Left ventricle myocardium inferior (tissue), 1 donor: ENCODE measurements at places on chromosomes 12 and 14.

DNA sequence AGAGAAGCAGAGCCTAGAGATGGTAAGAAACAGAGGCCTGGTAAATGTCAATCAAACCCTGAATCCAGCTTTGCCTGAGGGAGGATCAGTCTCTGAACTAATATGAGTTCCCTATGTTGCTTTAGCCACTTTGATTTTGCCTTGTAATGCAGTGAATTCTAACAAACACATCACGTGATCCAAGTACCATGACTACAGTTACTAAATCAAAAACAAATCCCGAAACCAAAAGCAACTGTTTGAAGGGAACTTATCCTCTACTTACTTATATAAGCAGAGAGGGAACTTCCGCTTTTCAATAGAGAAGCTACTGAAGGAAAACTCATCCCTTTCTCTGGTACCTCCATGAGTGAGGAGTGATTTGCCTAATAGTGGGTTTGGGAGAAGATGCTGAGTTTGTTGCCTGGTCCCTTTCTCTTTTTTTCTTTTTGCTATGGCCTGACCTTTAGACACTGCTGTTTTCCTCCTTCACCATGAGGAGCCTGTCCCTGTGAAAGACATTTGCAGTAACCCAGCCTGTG lies 7.7 kb upstream of the PPTC7 start:
- no peak for DNase-seq
- peaks cover 18% of the 10 kb centered on the region for H3K4me1 ChIP-seq
- no peak overlapping the region for H3K4me3 ChIP-seq
- no peaks in the 10 kb centered on the region for H3K36me3 ChIP-seq
- H3K27me3 ChIP-seq, result no peaks in the 10 kb centered on the region

DNA sequence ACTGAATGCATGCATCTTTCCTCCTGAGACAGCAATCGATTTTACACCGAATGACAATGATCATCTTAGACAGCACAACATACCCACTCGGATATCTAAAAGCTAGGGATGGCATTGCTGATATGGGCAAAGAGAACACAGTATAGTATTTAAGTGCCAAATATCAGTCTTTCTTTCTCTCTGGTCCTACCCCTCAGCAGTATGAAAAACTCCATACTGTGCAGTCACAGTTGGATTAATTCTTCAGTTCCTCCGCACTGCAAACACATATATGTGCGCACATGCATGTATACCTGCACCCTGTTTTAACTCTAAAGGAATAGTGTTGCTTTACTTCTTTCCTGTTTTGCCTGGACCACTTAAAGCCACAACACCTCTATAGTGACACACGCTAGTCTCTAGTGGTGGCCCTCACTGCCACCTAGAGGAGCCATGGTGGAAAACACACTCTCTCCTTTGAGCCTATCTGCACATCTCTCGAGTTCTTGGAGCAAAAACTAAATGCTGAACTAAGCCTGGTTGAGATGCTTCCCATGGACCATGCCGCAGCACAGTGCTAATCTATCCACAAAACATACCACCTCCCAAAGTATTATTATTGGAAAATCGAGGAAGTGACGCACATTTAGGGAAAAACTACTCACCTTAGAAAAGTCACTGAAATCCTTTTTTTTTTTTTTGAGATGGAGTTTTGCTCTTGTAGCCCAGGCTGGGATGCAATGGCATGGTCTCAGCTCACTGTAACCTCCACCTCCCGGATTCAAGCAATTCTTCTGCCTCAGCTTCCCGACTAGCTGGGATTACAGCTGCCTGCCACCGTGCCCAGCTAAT lies 11.9 kb downstream of the TMEM52B start:
- DNase-seq, result peak; percentile 34
- no peak overlapping the region for H3K4me3 ChIP-seq
- peaks cover 13% of the 10 kb centered on the region for H3K4me1 ChIP-seq
- H3K27ac ChIP-seq, result no peak overlapping the region
- peaks cover 2% of the 10 kb centered on the region for H3K27me3 ChIP-seq

GRCh38 chr12:66550626-66551025 lies 128.2 kb downstream of the GRIP1 start:
- H3K36me3 ChIP-seq, result no peaks in the 10 kb centered on the region
- no peak overlapping the region for H3K27ac ChIP-seq
- H3K4me3 ChIP-seq, result no peak overlapping the region
- no peak for DNase-seq

DNA sequence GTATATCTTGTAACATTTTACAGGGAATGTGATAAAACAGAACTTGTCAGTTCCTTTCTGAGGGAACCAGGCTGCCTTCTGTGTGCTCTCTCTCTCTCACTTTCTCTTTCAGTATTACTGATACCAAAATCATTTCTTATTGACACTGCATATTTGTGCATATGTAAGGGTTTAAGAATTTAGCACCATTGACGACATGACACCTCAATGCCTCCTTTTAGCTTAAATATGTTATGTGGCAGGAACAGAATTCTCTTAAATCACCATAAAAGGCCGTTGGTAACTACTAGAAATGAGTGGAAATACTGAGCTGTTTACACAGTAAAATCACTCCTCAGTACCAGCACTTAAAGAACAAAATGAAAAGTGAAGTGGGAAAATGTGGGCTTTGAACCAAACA lies 457.7 kb upstream of the SYT1 start:
- no peak overlapping the region for H3K27ac ChIP-seq
- H3K27me3 ChIP-seq, result no peaks in the 10 kb centered on the region
- no peak for DNase-seq
- no peak overlapping the region for H3K4me3 ChIP-seq

DNA sequence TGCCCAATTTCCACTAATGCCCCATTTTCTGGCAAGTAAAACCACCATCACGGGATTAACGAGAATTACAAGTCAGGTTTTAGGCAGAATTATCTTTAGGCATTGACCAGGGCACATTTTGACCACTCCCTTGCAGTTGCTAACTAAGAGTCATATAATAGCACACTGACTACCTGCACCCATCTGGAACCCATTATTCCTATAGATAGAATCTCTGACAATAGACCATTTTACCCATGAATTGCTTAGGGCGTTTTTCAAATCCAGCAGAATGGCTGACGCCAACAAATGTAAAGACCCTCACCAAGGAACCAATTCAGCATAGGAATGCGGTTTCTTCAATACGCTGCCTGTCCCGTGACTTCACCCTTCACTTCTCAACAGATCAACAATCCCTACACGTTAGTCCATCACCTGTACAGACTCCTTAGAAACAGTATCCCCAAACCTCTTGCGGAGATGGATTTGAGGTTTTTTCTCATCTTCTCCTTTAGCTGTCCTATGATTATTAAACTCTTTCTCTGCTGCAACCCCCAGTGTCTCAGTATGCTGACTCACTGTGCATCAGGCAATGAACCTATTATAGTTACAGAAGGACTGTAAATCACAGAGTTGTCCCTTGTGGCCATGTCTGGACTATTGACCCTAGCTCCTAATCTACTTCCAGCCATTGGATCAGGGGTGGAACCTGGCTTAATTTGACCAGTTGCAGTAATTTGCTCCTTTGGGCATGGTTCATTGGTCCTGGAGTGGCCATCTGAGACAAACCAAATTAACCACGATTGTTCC lies 177.3 kb upstream of the PLXNC1 start:
- no peaks in the 10 kb centered on the region for H3K27me3 ChIP-seq
- H3K27ac ChIP-seq, result no peak overlapping the region
- no peak overlapping the region for H3K4me3 ChIP-seq
- peaks cover 24% of the 10 kb centered on the region for H3K4me1 ChIP-seq
- no peaks in the 10 kb centered on the region for H3K36me3 ChIP-seq

DNA sequence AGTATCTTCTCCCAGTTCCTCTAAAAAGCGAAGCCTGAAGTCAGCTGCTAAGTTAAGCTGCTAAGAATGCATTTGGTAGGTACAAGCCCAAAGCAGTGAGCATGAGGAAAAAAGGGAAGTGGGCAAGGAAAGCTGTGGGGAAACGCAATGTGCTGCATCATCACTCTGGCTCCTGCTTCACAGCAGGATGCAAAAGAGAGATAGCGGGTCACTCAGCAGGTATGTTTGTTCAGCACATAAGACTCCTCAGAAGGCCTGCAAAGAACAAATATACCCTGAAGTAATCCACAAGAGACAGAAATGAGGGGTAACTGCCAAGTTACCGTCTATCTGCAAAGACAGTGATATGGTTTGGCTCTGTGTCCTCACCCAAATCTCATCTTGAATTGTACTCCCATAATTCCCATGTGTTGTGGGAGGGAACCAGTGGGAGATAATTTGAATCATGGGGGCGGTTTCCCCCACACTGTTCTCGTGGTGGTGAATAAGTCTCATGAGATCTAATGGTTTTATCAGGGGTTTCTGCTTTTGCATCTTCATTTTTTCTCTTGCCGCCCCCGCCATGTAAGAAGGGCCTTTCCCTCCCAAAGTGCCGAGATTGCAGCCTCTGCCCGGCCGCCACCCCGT lies 127.4 kb upstream of the EGLN3 start:
- no peak overlapping the region for H3K4me3 ChIP-seq
- H3K27me3 ChIP-seq, result no peaks in the 10 kb centered on the region
- no peak overlapping the region for H3K27ac ChIP-seq
- no peak for DNase-seq
- no peaks in the 10 kb centered on the region for H3K36me3 ChIP-seq

DNA sequence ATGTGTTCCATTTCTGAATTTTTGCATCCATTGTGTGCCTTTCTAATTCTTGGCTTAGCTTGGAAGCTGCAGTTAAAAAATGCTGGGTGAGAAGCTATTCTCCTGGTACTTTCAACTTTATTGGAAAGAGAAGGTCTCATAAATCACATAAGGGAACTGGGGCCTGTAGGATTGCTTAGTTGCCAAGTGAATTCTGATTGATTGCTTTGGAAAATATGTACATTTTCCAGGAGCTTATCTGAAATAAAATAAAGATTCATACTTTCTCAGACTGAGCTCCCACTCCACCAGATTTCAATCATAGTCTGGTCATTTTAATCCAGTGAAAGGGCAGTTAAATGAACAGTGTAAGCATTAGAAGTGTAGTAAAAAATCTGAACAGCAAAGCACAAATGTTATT lies 50.0 kb upstream of the PRICKLE1 start:
- no peak for DNase-seq
- H3K27me3 ChIP-seq, result no peaks in the 10 kb centered on the region
- H3K27ac ChIP-seq, result no peak overlapping the region

DNA sequence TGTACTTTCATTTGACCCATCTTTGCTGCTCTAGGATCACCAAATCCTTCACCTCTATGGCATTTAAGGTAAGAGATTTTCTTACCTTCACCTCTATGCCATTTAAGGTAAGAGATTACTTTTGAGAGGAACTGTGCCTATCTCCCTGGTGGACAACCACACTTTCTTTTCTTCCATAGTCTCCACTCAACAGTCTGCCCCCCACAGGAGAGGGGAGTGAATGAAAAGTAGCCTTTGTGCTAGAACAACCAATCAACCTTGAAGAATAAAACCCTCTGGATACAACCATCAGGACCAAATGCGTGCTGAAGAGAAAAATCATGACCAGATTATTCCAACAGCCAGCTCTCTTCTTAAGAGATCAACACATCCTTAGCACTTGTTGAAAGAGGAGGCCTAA lies 258.6 kb upstream of the TMPO start:
- DNase-seq, result no peak
- H3K4me1 ChIP-seq, result no peaks in the 10 kb centered on the region
- no peak overlapping the region for H3K27ac ChIP-seq
- H3K27me3 ChIP-seq, result no peaks in the 10 kb centered on the region
- H3K4me3 ChIP-seq, result no peak overlapping the region
- H3K36me3 ChIP-seq, result no peaks in the 10 kb centered on the region

GRCh38 chr12:111409403-111409779 lies 3.7 kb downstream of the SH2B3 start:
- peak overlapping the region; percentile 97 for H3K27ac ChIP-seq
- H3K4me1 ChIP-seq, result peaks cover 97% of the 10 kb centered on the region
- H3K4me3 ChIP-seq, result peak overlapping the region; percentile 96

DNA sequence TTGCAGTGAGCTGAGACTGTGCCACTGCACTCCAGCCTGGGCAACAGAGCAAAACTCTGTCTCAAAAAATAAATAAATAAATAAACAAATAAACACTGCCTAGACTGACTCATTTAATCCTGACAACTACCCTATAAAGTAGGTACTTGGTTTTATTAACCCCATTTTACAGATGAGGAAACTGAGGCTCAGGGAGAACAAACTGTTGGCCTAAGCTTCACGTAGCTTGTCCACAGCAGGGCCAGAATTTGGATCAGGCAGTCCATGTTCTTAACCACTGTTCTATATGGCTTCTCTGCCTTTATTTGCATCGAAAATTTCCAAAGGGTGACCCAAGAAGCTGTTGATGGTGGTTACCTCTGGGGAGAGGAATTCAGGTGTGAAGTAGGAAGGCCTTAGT lies 5.7 kb upstream of the POP5 start:
- DNase-seq, result no peak
- no peak overlapping the region for H3K4me3 ChIP-seq
- no peaks in the 10 kb centered on the region for H3K27me3 ChIP-seq

GRCh38 chr14:24307575-24308341 lies at the start of gene CIDEB:
TSS of gene CIDEB (minus strand) at chr14:24307977. CDS start at chr14:24307858, 119 bp downstream.
- no peak within 1 kb of the TSS for H3K27ac ChIP-seq
- H3K36me3 ChIP-seq, result peaks cover 46% of the 10 kb centered on the region
- H3K4me1 ChIP-seq, result peaks cover 51% of the 10 kb centered on the region
- no peak within 1 kb of the TSS for H3K4me3 ChIP-seq
- H3K27me3 ChIP-seq, result no peaks in the 10 kb centered on the region
- peak; percentile 45 for DNase-seq

DNA sequence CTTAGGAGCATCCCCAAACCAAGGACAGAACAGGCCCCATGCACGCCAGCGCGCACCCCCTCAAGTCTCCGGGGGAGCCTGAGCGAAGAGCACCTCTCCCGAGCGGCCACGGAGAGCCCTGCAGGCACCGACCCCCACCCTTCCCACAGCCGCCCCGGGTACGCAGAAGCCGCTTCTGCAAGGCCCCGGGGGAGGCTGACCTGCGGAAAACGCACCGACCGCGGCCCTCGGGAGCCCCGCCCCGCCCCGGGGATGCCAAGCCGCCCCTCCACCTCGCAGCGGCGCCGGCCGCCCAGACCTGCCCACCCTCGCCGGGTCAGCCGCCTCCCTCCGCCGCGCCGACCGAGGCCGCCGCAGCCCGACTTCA lies 385 bp downstream of the CAPRIN2 start:
- H3K27me3 ChIP-seq, result no peaks in the 10 kb centered on the region
- peaks cover 37% of the 10 kb centered on the region for H3K4me1 ChIP-seq
- no peak for DNase-seq

GRCh38 chr12:93609281-93610192 lies 37.1 kb downstream of the SOCS2 start:
- H3K27ac ChIP-seq, result no peak overlapping the region
- no peak overlapping the region for H3K4me3 ChIP-seq
- no peaks in the 10 kb centered on the region for H3K36me3 ChIP-seq
- DNase-seq, result no peak
- no peaks in the 10 kb centered on the region for H3K27me3 ChIP-seq
- H3K4me1 ChIP-seq, result no peaks in the 10 kb centered on the region

GRCh38 chr12:132465269-132466190 lies 24.4 kb upstream of the FBRSL1 start:
- H3K27ac ChIP-seq, result no peak overlapping the region
- no peak overlapping the region for H3K4me3 ChIP-seq
- no peaks in the 10 kb centered on the region for H3K4me1 ChIP-seq
- no peak for DNase-seq
- H3K27me3 ChIP-seq, result peaks cover 62% of the 10 kb centered on the region

- no peaks in the 10 kb centered on the region for H3K36me3 ChIP-seq
- H3K27me3 ChIP-seq, result no peaks in the 10 kb centered on the region
- H3K4me1 ChIP-seq, result peaks cover 7% of the 10 kb centered on the region
- no peak for DNase-seq
- no peak overlapping the region for H3K4me3 ChIP-seq
- H3K27ac ChIP-seq, result no peak overlapping the region
These were observed 1.3 kb downstream of the KERA start for GRCh38 chr12:91056488-91056887.

- no peaks in the 10 kb centered on the region for H3K27me3 ChIP-seq
- DNase-seq, result no peak
- H3K4me3 ChIP-seq, result no peak overlapping the region
- H3K36me3 ChIP-seq, result no peaks in the 10 kb centered on the region
- peaks cover 11% of the 10 kb centered on the region for H3K4me1 ChIP-seq
- H3K27ac ChIP-seq, result no peak overlapping the region
These were observed 13.8 kb upstream of the TMTC2 start for GRCh38 chr12:82672811-82673495.
